Activated CD8-positive, alpha-beta memory T cell treated with anti-CD3 and anti-CD28 coated beads for 1 hour (primary cell): ENCODE measurements at places on chromosomes 2 and 18.

DNA sequence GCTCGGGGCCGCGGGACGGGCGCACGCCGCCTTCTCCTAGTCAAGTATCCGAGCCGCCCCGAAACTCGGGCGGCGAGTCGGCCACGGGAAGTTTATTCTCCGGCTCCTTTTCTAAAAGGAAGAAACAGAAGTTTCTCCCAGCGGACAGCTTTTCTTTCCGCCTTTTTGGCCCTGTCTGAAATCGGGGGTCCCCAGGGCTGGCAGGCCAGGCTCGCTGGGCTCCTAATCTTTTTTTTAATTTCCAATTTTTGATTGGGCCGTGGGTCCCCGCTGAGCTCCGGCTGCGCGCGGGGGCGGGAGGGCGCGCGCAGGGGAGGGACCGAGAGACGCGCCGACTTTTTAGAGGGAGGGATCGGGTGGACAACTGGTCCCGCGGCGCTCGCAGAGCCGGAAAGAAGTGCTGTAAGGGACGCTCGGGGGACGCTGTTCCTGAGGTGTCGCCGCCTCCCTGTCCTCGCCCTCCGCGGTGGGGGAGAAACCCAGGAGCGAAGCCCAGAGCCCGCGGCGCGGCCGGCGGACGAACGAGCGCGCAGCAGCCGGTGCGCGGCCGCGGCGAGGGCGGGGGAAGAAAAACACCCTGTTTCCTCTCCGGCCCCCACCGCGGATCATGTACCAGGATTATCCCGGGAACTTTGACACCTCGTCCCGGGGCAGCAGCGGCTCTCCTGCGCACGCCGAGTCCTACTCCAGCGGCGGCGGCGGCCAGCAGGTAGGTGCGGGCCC is 617 bp downstream of the FOSL2 start:
- no peak for DNase-seq

- peak; percentile 60 for DNase-seq
These were observed at the start of gene ACVR1 for GRCh38 chr2:157876066-157876785. ACVR1 (minus strand) TSS chr2:157876330; CDS start chr2:157799493, 76,837 bp downstream.

- DNase-seq, result no peak
These were observed 855.4 kb upstream of the CELF4 start for GRCh38 chr18:38421021-38421420.

- no peak for DNase-seq
These were observed 138.0 kb upstream of the KLHL14 start for GRCh38 chr18:32910694-32911296.

- no peak for DNase-seq
These were observed 608.8 kb downstream of the ADCYAP1 start for GRCh38 chr18:1513519-1513918.

DNA sequence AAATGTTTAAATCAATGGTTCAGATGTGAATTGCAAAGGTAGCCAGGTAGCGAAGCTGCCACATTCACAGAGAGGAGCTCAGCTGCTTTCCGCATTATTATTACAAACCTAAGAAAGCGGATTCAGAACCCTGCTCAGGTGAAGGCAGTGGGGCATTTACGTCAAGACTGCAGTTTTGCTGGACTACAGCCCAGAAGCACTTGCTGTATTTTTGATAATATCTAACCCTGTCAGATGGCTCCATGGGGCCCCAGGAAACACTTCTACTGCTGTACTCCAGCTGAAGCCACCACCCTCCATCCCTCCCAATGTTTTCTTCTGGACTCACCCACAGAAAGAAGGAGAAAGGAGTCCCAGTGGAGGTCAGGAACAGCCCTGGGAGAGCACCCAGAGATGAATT is 96.9 kb downstream of the TPO start:
- no peak for DNase-seq
